ENCODE measurements at places on chromosomes 6 and 20.

DNA sequence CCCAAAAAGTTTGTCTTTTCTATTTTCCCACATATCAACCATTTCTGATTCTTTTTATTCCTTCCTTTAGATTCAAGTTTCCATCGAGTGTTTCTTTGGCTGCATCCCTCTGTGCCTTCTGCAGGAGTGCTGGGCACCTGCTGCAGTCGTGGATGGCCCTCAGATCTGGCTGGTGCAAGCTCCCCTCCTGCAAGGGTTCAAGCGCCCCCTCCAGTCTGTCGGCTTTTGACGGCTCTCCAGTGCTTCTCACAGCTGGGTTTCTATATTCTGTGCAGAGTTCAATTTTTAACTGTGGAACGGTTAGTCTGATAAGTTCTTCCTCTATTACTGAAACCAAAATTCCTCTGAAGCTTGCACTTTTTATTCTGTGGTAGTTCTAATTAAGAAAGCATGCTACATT lies 132.1 kb downstream of the HUS1B start:
- no peak for DNase-seq

- no peak for DNase-seq
Observed at GRCh38 chr20:61942526-61942925, 123.2 kb downstream of the TAF4 start.

- no peak for DNase-seq
Observed at GRCh38 chr6:89037141-89037900, 43.2 kb upstream of the PNRC1 start.

GRCh38 chr20:38649275-38649891 lies 47.8 kb downstream of the ARHGAP40 start:
- DNase-seq = no peak

- peak; percentile 44 for DNase-seq
Observed at GRCh38 chr6:34223381-34223955, 13.2 kb upstream of the HMGA1 start.

- no peak for DNase-seq
Observed at GRCh38 chr6:45148278-45148677, 179.9 kb upstream of the RUNX2 start.

DNA sequence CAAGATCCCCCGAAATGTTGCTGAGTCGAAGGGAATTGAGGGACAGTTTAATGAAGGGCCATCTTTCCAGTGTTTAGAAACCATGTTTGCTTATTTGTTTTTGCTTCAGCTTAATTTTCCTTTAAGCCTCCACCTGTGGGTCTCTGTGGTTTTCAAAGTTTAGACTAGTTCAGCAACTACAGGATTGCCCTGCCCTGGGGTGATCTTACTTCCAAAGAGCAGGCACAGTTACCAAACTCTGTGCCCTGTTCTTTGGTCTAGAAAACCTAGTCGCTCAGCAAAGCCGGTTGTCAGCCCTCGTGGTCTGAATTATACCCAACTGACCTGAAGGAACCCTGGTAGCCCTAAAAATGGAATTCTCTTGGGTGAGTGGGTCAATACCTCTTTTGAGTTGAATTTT lies 219.2 kb upstream of the GMDS start:
- no peak for DNase-seq

GRCh38 chr6:53179961-53180651 lies 31.5 kb upstream of the GCM1 start:
- DNase-seq = no peak

GRCh38 chr20:14142964-14143627 lies 147.8 kb downstream of the MACROD2 start:
- DNase-seq = peak; percentile 45

DNA sequence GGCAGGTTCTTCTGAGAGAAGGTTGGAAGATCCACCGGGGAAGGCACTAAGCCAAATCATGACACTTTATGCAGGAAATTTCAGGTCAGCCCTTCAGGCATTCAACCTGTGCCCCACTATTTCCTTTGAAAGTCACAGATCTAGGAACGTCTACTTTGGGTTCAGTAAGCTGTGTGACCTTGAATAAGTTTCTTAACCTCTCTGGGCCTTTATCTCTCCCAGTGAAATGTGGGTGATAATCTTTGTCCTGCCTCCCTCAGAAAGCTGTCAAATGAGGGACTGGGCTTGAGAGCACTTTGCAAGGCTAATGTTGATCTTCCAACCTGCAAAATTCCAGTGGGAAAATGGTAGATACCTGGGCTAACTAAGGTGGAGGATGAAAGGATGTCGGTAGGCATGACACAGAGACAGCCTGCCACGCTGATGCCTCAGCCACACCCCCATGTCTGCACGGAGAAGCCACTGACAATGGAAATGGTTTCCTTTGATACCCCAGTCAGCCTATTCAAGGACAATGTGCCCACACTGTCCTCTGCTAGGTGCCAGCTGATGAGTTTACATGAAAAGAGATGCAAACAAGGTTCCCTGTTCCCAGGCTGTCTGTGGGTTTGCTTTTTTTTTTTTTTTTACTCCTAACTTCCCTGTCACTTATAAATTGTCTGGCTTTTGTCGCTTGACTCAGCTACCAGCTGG lies 9.3 kb downstream of the BNIP5 start:
- DNase-seq = no peak

DNA sequence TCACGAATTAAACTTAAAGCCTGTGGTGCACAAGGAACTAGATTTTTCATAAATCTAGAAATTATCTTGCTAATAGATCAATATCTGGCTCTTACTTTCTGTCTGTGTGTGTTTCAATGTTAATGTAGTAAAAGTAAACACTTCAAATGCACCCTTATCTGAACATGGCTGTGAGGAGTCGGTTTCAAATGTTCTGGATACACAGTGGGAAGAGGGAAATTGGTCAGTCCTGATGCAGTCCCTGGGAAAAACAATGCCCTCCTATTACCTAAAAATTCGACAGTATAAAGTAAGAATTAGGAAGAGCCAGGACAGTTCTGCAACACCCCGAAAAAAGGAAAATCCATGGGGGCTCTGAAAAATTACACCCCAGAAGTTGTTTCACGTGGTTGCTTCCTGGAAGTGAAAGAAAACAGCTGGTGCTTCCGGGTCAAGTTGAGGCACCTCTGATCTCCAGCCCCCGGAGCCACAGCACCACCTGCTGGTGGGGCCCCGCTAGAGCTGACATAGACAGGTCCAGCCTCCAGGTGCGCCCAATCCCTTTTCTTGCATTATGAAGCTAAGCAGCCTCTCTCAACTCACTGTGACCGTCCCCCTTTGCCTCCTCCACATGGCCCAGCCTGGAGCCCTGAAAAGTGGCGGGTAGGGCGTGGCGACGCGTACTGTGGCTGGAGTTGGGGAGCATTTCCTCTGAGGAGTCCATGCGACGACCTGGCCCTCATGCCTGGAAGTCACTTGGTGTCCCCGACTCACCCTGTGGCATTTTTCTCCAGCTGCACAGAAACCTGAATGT lies 8.3 kb downstream of the SEMG2 start:
- DNase-seq = peak; percentile 32

DNA sequence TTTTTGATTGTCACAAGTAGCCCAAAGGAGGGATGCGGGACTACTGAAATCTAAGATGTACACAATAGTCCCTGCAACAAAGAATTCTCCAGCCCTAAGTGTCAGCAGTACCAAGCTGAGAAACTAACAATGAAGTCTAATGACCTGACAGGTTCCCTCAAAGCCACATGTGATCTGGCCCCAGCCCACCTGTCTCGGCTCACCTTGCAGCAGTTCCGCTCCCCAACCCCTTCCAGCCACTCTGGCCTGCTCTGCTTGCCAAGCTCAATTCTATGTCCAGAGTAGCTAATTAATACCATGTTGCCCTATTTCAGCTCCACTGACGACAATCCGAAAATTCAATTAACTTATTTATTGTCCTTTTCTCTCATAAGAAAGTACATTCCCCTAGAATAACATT lies 72.1 kb downstream of the ZMYND8 start:
- no peak for DNase-seq

GRCh38 chr6:41914869-41915530 lies 5.9 kb downstream of the MED20 start:
- DNase-seq = no peak

DNA sequence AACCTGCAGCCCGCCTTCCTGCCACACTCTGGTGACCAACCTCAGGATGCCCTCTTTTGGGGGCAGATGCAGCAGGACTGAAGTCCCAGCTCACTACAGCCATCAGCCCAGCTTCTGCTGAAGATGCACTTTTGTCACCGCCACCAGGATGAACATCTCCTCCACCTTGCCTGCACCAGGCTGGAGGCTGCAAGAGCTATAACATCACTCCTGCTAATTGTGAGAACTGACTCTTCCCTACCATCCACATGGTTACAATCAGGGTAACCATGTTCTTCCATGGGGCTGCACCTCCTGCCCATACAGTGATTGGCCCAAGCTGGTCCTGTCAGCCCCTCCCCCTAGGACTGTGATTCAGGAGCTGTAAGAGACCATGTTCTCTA lies 2.0 kb upstream of the ACTL10 start:
- DNase-seq = no peak

GRCh38 chr6:25564943-25565342 lies 87.1 kb upstream of the SCGN start:
- no peak for DNase-seq

- peak; percentile 43 for DNase-seq
Observed at GRCh38 chr20:59525500-59526241, 78.7 kb upstream of the PHACTR3 start.

- no peak for DNase-seq
Observed at GRCh38 chr20:47713878-47714450, 71.3 kb downstream of the SULF2 start.

DNA sequence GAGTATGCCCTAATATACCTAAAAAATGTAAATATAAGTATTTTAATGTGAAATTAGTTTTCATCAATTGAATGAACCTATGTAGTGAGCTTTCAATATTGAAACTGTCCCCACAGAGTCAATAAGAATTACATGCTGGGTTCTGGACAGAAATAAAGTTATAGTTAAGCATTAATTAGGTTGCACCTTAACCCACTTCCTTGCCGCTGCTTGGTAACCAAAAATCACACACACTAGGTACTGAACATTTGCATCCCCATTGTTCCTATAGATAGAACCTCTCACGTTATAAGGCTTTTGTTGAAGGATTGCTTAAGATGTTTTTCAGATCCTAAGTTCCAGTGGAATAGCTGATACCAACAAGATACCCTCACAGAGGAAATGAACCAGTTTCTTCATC lies 237.1 kb upstream of the OPRM1 start:
- no peak for DNase-seq

DNA sequence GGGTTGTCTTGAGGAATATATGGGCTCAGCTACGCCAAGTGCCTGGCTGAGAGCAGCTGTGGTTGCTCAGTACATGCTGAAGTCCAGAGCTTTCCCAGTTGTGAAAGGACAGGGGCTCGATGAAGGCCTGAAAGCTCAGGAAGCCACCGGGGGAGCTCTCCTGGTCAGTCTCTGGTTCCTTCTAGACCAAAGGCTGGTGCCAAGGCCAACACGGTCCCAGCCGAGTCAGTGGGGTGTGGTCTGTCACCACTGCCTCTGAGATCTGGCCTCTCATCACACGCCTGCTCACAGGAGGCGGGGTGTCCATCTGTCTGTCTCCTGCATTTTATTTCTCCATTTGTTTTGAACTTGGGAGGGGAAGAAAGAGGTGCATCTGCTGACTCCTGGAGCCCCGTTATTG lies 4.9 kb upstream of the FAM83C start:
- DNase-seq = no peak

- DNase-seq = no peak
Observed at GRCh38 chr20:19212821-19213502, 520 bp downstream of the SLC24A3 start.

DNA sequence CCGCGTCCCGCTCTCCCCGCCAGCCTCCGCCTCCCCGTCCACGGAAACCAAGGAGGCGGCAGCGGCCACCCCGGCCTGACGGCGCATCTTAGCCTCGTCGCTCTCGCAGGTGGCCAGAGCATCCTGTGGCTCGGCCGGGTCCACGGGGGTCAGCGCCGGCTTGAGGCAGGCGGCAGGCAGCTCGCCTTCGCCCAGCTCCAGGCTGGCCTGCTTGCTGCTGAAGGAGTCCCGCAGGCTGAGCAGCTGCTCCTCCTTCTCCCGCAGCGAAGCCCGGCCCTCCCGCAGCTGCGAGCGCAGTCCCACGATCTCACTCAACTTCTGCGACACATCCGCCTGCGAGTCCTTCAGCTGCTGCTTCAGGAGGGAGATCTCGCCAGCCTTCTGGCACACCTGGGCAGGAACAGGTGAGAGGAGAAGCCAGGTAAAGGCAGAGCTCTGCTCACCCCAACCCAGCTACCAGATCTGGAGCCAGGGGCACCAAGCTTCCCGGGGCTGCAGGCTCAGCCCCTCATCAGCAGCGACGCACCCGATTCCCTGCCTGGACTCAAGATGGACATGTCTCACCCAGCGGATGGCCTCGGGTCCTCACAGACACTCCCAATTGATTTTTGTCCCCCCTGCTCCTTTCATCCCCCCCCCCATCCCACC lies 5.2 kb upstream of the FASTKD5 start:
- no peak for DNase-seq

DNA sequence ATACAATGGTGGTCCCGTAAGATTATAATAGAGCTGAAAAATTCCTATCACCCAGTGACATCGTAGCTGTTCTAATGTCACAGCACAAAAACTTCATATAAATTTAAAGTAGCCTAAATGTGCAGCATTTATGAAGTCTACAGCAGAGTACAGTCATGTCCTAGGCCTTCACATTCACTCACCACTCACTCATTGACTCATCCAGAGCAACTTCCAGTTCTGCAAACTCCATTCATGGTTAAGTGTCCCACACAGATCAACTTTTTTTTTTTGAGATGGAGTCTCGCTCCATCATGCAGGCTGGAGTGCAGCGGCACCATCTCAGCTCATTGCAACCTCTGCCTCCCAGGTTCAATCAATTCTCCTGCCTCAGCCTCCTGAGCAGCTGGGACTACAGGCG lies 20.9 kb upstream of the KCNG1 start:
- no peak for DNase-seq

DNA sequence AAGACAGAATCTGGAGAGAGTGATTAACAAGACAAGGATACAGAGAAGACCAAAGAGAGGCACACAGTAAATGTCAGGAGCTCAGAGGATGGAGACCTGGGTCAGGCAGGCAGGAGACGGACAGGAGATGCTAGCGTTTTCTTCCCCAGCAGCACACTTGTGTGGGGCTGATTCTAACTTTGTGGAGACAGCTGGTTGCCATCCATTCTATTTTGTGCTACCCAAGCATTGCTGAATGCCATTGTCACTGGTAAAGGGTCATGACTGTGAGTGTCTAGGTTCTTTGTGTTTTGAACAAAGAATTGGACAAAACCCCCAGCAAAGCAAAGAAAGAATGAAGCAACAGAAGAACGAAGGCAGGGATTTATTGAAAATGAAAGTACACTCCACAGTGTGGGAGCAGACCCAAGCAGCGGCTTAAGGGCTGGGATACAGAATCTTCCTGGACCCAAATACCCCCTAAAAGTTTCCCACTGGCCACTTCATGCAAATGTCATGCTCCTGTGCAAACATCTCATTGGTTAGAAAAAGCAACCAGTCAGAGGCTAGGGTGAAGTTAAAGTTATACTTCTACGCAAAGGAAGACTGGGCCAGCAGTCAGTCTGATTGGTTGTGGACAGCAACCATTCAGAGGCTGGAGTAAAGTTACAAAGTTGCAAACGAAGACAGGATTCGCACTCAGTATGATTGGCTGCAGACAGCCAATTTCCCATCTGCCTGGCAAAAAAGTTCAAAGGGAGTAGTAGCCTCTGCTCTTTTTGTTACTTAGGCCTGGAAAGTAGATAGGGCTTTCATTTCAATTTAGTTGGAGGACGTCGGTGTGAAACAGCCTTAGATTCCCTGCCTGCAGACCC lies 17.5 kb downstream of the PTK7 start:
- DNase-seq = peak; percentile 78
